ENCODE measurements at places on chromosomes 16 and 17.

DNA sequence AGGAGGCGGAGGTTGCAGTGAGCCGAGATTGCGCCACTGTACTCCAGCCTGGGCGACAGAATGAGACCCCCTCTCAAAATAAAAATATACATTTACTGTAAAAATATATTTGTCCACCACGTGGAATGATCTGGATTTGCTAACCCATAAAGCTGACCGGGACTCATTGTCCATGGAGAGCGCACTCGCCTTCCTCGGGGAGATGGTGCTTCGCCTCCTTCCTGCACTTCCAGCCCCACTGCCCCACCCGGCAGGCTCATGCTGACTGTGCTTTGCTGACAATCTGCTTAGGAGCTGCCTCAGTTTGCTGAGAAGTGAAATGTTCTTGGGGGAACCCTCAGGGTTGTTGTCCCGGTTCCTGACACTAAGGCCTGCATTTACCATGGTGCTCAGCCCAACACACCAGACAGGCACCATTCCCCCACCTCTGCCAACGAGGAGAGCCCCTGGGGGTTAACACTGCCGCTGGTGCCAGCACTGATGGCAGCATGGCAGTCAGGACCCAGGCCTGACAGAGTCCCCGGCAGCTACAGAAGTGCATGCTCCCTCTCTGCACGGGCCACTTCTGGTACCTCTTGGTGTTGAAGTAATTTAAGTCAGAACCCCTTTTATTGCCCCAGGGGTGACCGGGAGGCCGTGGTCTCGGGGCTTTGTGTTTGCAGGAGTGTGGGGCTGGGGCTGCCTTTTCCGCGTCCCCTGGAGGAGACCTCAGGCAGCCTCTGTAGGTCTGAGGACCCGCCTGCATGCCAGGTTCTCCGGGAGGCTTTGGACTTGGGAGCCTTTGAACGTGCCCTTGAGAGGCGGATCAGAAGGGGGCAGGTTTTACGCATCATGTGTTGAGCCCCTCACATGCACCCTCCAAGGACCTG lies 2.5 kb downstream of the NUBP2 start:
- DNase-seq = no peak

GRCh38 chr16:67731071-67731752 lies 12.1 kb upstream of the GFOD2 start:
- DNase-seq = no peak

GRCh38 chr16:346587-346986 lies 5.9 kb downstream of the AXIN1 start:
- DNase-seq = no peak

DNA sequence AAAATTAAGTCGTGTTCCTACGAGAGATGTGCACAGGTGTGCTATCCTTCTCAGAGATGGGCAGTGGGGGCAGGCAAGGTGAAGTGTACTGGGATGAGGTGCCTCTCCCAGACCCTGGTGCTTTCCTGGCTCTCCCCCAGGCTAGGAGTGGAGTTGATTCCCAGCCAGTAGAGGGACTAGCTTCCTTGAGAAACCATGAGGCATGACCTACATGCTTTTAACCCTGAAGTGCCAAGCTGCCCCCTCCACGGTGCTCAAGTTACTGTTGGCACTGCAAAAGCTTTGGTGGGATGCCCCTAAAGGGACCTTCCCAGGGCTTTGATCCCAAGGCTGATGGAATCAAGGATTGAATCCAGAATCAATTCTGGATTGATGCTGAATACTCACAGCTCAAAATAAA lies 47.0 kb upstream of the SREBF1 start:
- DNase-seq = no peak

- no peak for DNase-seq
Measured at GRCh38 chr17:83153681-83154310, 74.4 kb downstream of the METRNL start.

GRCh38 chr17:56708220-56708558 lies 114.7 kb downstream of the NOG start:
- DNase-seq = no peak

GRCh38 chr16:10805334-10805733 lies 13.3 kb downstream of the TVP23A start:
- no peak for DNase-seq

DNA sequence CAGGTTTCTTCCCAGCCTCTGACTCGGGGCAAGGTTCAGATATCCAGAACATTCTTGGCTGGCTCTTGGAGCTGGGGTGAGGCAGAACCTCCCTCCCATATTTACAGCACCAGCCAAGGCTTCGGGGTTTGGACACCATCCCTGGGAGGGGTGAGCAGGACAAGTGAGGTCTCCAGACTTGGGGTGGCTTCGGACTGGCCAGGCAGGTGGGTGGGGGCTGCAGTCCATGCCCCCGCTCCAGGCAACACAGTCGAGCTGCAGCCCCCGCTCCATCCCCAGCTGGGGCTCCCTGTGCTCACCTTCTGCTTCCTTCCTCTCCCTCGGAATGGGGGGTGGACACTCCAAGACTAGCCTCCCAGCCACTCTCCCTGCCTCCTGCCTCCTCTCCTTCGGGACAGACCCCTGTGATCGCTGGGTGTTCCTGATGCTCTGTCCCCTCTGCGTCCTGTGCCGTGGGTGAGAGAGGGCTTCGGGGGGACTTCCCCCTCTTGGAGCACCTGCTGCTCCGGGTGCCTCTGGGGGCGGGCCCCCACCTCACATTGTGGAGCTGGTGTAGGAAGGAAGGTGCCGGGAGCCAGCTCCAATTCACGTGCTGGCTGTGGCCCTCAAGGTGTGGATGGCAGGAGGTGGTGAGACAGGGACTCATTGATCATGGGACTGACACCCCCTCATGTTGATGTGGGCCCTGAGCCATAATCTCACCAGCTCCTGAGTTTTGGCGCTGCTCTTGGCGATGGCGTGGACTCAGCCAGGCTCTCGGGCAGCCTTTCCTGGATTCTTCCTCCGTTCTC lies 189.2 kb downstream of the SEC14L1 start:
- DNase-seq = no peak

- no peak for DNase-seq
Measured at GRCh38 chr16:85935391-85935973, 36.5 kb downstream of the IRF8 start.

GRCh38 chr17:83182620-83183101 lies 103.3 kb downstream of the METRNL start:
- no peak for DNase-seq

DNA sequence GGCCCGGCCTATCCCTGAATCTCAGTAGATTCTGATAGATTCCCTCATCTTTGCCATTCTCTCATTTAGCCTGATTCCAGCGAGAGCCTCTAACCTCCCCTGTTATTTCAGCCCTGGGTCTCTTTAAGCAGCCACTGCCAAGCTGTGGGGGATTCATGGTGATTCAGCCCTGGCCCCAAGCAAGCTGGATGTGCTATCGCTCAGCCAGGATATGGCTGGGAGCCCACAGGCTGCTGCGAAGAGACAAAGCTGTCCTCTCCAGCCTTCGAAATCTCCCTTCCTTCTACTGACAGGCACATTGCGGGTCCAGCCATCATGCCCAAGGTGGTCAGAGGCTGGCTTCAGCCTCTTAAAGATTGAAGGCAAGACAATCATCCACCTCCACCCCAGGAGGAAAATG lies 394.1 kb downstream of the SOX9 start:
- DNase-seq = no peak

DNA sequence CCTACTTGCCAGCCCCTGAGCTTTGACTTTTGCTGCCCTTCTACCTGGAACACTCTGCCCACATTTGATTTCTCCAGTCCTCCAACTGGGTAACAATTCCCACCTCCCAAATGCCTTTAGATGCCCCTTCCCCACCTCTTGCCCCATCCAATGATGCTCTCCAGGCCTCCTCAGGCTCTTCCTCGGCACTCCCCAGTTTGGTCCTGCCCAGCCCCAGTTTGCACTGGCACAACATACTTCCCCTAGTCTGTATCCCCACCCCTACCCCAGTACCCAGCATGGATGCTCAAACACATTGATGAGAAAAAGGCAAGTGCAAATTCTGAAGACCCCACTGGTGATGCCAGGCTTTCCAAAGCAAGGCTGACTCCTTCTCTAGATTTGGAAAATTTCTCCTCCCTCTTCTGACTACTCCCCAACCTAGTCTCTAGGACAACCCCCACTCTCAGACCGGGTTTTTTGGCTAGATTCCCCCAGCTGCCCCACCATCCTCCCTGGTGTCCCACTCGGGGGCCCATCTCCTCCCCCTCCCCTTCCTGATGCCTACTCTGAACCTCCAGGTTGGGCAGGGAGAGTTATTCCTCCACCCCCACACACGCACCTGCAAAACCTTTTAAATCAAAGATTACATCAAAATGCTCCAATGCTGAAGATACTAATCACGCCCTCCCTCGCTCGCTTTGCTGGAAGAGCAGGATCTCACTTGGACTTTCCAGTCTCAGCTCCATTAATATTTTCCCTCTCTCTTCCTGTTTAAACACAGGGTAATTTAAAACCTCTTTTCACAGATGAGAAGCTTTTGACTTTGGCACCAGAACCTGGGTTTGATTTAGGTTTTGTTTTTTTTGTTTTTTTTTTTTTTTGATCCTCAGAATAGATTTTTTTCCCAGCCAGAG lies 94.9 kb downstream of the TMEM132E start:
- no peak for DNase-seq

- no peak for DNase-seq
Measured at GRCh38 chr16:75087375-75087979, 29.1 kb downstream of the LDHD start.

DNA sequence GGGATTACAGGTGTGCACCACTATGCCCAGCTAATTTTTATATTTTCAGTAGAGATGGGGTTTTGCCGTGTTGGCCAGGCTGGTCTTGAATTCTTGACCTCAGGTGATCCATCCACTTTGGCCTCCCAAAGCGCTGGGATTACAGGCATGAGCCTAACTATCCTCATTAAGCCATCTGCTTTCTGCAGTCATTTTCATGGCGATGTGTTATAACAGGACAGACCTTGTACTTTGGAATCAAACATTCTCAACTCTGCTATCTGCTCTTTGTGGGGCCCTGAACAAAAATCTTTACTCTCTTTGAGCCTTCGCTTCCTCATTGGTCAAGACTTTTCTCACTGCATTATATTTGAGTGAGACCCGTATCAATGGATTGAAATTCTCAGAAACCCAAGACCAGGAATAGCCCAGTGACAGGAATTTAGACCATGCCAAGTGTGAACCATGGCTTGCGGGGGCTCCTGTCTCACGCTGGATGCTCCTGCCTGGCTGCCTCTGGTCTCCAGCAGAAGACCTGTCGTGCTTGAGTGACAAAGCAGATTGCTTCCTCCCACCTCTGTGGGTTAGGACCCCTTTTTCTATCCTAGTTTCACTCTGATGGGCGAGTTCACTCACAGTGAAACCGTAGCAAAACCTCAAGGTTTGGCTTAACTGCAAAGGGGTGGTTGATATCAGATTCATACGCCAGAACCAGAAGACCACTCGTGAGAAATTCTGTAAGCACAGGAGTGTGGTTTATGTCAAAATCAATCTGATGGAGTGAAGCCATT lies 519.1 kb downstream of the MAF start:
- no peak for DNase-seq

GRCh38 chr16:31253642-31254045 lies 6.1 kb upstream of the ITGAM start:
- DNase-seq = no peak

DNA sequence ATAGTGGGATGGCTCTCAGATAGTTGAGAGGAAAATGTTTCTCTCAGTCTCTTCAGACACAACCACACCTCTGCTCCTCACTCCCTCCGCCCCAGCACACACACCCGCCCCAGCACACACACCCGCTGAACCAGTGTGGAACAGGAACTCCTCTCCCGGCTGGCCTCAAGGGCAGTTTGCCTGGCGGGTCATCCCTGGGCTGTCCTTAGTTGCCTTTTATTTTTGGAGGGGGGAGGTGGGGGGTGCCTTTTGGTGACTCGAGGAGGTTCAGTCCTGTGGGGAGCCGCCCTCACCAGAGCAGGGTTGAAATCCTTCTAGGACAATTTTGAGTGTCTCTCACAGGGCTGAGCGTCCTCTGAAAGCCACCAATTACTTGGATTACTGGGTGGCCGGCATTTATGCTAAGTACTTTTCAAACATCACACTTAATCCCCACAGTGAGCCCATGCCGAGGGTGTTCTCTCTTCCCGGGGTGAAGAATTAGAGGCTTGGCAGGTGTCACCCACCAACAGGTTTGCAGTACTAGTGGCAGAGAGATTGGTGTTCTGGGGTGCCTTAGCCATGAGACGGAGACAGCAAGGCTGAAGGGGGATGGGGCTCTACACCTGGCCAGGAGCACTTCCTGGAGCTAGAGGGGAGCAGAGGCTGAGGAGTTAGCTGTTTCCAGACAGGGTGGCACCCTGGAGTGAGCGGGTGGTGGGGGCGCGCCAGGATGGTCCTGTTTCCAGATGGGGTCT lies 2.8 kb downstream of the RASD1 start:
- no peak for DNase-seq

- no peak for DNase-seq
Measured at GRCh38 chr17:65559804-65560627, 1.4 kb downstream of the AXIN2 start.

- no peak for DNase-seq
Measured at GRCh38 chr17:17494870-17495535, 1.2 kb downstream of the RASD1 start.

GRCh38 chr17:67280279-67280678 lies 35.3 kb upstream of the HELZ start:
- no peak for DNase-seq

GRCh38 chr16:20707461-20707860 lies 10.0 kb upstream of the ACSM1 start:
- no peak for DNase-seq

- no peak for DNase-seq
Measured at GRCh38 chr17:51373489-51374152, 113.3 kb downstream of the UTP18 start.

DNA sequence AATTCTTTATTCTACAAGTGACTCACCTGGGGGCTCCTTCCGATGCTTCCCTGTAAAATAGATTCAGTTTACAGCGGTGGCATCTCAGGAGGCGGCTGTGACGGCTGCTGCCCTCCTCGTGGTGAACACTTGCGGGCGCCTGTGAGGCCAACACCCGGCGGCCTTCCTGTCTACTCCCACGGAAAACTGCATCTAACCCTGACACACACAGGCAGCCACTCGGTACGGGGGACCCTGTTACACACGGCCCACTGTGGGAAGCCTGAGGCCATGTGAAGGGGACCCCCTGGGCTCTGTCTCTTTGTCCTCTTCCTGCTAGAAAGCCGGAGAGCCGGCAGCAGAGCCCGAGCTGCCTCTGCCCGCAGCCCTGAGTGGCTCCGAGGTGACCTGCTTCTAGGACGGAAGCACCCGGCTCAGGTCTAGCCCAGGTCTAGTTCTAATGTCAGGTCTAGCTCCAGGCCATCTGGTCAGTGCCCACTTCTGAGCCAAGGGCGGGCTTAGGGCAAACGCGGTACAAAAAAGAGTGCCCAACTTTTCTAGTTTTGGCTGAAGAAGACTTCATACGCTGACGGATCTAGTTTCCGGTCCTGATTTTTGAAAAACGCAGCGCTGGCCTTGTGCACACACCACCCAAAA lies 159.4 kb downstream of the ENGASE start:
- DNase-seq = no peak

- no peak for DNase-seq
Measured at GRCh38 chr17:72657467-72658317, 434.8 kb downstream of the SLC39A11 start.

DNA sequence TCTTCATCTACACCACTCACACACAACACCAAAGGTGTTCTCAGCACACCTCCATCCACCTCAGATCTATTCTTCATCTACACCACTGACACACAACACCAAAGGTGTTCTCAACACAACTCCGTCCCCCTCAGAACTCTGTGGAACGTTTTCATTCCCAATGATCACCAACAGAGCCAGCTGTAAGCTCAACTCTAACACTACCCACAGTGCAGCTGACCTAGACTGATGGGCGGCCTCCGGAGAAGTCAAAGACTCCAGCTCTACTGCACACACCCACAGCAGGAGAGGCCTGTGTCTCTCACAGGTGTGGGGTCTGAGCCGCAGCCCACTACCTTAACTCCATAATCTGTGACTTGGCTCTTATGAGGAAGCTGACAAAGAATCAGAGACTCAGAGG lies 50.7 kb downstream of the ANKRD11 start:
- no peak for DNase-seq

Measured in esophagus squamous epithelium (tissue), 5 donors.